ENCODE measurements at places on chromosomes 1 and 21. TPM values are rescaled to one million over a fixed set of nuclear protein-coding genes. Genes with fewer than 3 reads are reported as not detected.

DNA sequence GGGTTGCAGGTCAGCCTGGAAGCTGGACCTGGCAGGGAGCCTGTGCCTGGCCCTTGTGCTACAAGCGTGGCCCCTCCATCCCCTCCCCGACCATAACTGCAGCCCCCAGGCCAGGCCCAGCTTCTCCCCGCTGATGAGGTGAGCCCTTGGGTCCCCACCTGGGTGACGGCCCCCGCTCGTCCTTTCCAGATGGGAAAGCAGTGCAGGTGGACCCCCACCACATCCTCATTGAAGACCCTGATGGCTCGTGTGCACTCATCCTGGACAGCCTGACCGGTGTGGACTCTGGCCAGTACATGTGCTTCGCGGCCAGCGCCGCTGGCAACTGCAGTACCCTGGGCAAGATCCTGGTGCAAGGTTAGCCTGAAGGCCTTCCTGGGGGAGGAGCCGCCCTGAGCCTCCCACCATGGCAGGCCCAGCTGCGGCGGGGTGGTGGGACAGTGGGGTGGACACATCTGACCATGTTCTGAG is 56.9 kb downstream of the TRIM11 start:
- no peak for DNase-seq

- peak; percentile 62 for DNase-seq
Observed at GRCh38 chr1:17239420-17239819, 9.5 kb upstream of the PADI3 start.

DNA sequence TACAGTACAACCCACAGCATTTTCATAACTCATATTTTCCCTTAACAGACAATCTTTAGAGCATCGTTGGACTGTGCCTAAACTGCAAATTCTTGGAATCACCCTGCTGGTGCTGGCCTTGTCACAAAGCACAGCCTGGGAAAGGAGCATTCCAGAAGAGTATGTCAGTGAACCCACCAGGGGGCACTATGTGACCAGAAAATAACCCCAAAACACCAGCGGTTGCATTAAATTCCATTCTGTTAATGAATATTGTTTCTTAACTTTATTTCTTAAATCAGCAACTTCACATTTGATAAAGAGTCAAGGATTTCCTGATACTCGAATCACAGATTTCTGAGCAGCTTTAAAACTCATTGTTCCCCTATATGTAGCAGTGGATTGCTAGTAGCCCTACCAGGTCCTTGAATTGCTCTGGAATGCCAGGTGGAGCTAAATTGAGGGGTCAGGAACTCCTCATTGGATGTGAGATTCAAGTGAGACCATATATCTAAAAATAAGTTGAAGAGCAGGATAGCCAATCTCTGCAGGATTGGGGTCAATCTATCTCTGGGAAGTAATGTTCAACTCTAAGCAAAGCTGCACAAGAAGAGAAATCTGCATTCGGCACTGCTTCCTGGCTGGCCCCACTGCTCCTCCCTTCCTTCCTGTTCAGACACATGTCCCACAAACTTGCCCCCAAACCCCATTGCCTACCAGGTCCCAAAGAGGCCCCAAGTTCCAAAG is 12.7 kb upstream of the RAB4A start:
- no peak for DNase-seq

DNA sequence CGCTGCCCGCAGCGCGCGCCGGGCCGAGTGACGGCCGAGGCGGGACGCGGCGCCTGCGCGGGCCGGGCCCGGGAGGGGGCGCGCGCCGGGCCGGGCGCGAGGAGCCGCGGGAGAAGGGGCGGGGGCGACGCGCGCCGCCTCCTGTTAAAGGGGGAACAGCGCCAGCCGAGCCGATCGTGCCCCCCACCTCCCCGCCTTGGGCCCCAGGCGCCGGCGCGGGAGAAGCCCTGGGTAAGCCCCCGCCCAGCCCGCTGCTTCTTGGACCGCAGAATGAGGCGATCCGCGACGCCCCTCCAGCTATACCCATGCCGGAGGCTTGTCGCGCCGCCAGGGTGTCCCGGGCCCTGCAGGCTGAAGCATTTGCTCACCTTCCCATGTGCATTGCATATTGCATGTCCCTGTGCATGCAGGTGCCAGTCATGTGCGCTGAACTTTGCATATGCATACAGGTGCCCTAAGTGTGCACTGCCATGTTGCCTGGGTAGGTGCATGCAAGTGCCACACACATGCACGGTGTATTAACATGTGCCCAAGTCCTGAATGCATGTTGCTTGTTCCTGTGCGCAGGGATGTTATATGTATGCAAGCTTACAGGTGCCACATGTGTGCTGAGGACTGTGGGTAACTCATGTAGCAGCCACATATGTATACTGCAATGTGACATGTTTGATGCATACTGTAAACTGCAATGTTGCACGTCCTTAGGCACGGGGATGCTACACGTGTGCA is at the start of gene ADGRB2:
Gene ADGRB2, minus strand, starts transcription at position 29 of the 729 bp plus-strand sequence. CDS start 7,119 bp downstream, outside the sequence.
- no peak for DNase-seq

- DNase-seq: no peak
Observed at GRCh38 chr1:154353460-154353904, 28.2 kb downstream of the ATP8B2 start.

GRCh38 chr1:200133123-200133522 is 105.6 kb downstream of the NR5A2 start:
- DNase-seq: no peak

DNA sequence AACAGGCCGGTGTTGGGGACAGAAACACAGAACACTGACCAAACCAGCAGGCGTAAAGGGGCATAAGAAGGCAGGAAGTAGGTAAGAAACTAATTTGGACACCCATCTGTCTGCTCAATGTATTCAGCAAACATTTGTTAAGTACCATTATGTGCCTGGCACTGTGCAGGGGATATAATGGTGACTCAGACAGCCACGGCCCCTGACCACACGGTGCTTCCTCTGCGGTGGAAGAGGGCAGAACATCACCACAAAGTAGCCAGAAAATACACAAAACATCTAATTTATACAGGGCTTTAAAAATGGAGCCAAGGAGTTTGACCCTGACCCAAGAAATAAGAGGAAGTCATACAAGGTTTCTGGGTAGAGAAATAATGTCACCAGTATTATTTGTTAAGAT is 12.9 kb downstream of the DNAJC11 start:
- DNase-seq: no peak

GRCh38 chr1:218553197-218553596 is 208.1 kb downstream of the TGFB2 start:
- DNase-seq: no peak

DNA sequence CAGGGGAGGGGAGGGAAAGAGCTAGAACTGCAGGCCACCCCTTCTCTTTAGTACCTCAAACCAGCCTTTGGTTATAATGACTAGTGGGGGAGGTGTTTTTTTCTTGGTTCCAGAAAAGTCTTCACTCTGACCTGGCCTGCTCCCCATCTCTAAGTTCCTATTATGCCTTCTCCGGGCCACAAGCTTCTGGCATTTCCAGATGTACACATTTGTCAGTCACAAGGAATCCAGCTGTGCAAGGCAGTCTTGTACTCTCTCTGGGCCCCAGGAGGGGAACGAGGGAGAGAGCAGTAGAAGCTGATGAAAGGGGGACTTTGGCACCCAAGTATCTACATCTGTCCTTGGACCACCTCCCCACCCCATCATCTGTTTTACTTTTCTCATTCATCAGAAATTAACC is 2.7 kb upstream of the FALEC start:
- no peak for DNase-seq

- no peak for DNase-seq
Observed at GRCh38 chr1:204829133-204829825, 41.4 kb upstream of the NFASC start.

DNA sequence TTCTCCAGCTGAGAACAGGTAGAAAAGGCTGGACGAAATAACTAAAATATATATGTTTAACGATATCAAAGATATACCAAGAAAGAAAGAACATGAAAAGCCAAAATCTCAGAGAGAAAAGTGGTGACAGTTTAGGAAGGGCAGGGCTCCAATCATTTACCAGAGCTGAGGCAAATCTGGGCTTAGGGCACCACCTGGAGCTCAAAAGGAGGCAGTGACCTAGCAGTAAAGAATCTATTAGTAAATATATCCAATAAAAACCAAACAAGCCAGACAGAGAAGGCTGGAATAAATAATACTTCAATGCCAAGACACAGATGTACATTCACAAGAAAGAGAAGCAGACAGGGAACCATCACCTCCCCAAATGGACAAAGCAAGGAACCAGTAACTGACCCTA is 43.5 kb downstream of the CHIA start:
- no peak for DNase-seq

DNA sequence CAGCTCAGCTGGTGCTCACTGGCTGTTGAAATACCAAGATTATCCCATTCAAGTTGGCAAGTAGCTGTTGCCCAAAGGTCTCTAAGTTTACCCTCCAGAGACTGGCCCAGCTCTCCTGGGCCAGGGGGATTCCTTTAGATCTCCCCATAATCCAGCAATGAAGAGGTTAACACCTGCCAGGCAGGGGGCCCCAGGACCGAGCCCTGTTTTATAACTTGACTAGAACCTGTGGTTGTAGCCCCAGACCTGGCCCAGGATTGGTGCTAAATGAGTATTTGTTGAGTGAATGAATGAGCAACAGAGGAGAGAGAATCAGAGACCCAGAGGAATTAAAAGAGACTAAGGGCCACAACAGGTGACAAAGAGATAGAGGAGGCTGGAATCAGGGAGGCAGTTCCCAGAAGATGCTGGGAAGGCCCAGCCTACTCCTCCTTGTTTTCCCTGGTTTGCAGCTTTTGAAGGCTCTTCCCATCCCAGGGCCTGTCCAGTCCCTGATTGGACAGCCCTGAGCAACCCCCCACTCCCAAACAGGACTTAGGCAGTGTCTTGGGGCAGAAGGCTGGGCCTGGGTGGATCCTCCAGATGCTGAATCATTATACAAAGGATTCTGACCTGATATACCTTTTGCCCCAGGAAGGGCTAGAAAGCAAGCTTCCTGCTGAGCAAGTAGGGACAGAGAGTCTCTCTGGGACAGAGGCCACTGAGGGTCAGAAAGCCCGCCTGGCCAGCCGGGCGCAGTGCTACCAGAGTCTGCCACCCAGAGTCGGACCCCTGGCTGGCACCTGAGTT is 2.4 kb upstream of the RHBG start:
- DNase-seq: no peak

DNA sequence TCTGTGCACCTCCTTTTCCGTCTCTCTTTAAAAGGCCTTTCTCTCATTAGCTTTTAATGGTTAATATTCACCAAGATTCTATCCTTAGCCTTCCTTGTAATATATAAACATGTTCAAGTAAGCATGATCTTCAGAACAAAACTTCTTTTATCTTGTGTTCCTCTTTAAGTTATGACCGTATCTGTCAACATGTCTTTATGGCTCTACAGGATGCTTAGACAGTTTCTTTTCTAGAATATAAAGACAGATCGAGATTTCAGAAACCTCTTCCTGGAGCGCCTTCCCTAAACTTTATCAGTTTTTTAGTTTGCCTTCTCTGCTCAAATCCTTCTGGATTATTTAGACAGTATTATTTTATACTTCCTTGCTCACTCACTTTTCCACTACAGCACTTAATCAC is 7.2 kb downstream of the RO60 start:
- no peak for DNase-seq

- no peak for DNase-seq
Observed at GRCh38 chr1:163006051-163006834, 62.9 kb upstream of the RGS4 start.

- no peak for DNase-seq
Observed at GRCh38 chr1:96808191-96808590, 86.6 kb downstream of the PTBP2 start.

GRCh38 chr1:51326839-51327238 is 3.5 kb downstream of the TTC39A start:
- no peak for DNase-seq

GRCh38 chr1:179773264-179773663 is 30.2 kb downstream of the FAM163A start:
- no peak for DNase-seq

DNA sequence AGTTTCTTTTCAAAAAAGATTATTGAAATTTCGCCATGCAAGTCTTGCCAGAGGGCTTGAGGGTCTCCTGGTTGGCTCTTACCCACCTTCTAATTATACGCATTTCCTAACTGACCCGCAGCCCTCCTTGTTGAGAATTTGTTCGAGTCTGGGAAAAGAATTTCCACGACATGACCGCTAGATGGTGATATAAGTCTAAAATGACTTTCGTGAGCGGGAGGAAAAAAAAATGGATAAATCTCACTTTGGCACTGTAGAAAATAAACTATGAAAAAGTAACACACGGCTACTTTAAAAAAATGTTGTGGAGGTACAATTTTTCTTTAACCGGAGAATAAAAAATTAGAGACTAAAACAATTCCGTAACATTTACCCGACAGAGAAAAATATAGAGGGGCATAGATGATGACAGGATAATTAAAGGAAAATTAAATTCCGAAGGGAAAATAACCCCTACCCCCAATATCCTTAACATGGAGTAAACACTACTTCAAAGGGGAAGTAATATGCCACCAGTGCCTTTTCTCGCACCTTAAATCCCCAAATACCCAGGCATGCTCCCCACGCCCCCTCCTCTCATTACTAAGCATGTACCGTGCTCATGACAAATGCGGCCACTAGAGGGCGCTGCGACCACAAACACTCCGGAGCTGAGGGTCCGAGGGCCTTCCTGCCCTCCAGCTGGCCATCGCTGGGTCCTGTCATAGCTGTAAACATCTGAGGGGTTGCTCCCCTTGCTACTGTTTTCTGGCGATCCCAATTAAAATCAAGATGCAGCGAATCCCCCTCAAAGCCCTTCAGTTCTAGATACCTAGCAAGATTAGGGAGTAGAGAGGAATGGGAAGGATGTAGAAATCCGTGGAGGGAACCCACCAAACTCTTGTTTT is 266.9 kb downstream of the ASTN1 start:
- DNase-seq: peak; percentile 71

GRCh38 chr1:4946343-4946742 is 291.9 kb downstream of the AJAP1 start:
- no peak for DNase-seq

DNA sequence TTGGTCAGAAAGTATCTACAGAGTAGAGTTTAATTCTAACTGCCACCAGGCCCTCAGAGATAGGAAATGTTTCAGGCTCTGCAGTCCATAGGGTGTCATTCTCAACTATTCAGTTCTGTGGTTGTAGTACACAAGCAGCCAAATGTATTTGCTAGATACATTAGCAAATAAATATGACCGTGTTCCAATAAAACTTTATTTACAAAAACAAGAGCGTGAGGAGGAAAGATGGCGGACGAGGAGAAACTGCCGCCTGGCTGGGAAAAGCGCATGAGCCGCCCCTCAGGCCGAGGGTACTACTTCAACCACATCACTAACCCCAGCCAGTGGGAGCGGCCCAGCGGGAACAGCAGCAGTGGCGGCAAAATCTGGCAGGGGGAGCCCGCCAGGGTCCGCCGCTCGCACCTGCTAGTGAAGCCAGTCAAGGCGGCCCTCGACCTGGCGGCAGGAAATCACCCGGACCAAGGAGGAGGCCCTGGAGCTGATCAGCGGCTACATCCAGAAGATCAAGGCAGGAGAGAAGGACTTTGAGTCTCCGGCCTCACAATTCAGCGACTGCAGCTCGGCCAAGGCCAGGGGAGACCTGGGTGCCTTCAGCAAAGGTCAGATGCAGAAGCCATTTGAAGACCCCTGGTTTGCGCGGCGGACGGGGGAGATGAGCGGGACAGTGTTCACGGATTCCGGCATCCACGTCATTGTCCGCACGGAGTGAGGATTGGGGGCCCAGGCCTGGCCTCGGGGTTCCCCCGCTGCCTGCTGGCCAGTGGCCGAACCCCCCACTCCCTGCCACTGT is 286.1 kb downstream of the LRRC40 start:
- DNase-seq: no peak

VPS72 gene
- polyA plus RNA-seq: 81.9 TPM

SYNC gene
- polyA plus RNA-seq: 1.8 TPM

ANGPTL3 gene
- polyA plus RNA-seq: 8.1 TPM

CD247 gene
- 0.50 TPM for polyA plus RNA-seq

BCL2L15 gene
- 0.47 TPM for polyA plus RNA-seq

CYYR1 gene
- 52.5 TPM for polyA plus RNA-seq
